ENCODE measurements at places on chromosomes 4 and X. TPM values are rescaled to one million over a fixed set of nuclear protein-coding genes. Genes with fewer than 3 reads are reported as not detected.

ADH1A gene
- total RNA-seq: not detected

TENM3 gene
- not detected for total RNA-seq

CDX4 gene
- not detected for total RNA-seq

ZFP42 gene
- total RNA-seq: not detected

PDGFC gene
- total RNA-seq: not detected

LEF1 gene
- total RNA-seq: 173 TPM

CDK16 gene
- total RNA-seq: 60.4 TPM

GAB3 gene
- 8.6 TPM for total RNA-seq

DCAF4L1 gene
- 0.32 TPM for total RNA-seq

UCP1 gene
- total RNA-seq: not detected

ARHGAP24 gene
- total RNA-seq: not detected

USP26 gene
- not detected for total RNA-seq

SYP gene
- total RNA-seq: 1.3 TPM

AADAT gene
- total RNA-seq: not detected

RAB39B gene
- total RNA-seq: 8.7 TPM

ZNF157 gene
- 0.25 TPM for total RNA-seq

CLCN3 gene
- 30.5 TPM for total RNA-seq

PDZD11 gene
- 34.7 TPM for total RNA-seq

MSX1 gene
- not detected for total RNA-seq

PRIMPOL gene
- 21.2 TPM for total RNA-seq

BEX1 gene
- total RNA-seq: 0.23 TPM

MAGEA8 gene
- not detected for total RNA-seq

NAA11 gene
- total RNA-seq: not detected

FATE1 gene
- total RNA-seq: not detected

CLCN4 gene
- total RNA-seq: 0.05 TPM

MAGEE2 gene
- total RNA-seq: not detected

TSPAN7 gene
- total RNA-seq: not detected

NALF2 gene
- total RNA-seq: 0.09 TPM

All from T-helper 2 cell treated with Interferon-gamma antibody and Interleukin-4, amounts not matched to agents 100 ng/mL and 5 ng/mL, for 36 hours (primary cell).